ENCODE measurements at places on chromosomes 7 and 10.

GRCh38 chr7:104296266-104296665 is 32.1 kb upstream of the LHFPL3 start:
- no peak for DNase-seq

- peak; percentile 39 for DNase-seq
Observed at GRCh38 chr7:34928052-34928451, 109.2 kb downstream of the DPY19L1 start.

DNA sequence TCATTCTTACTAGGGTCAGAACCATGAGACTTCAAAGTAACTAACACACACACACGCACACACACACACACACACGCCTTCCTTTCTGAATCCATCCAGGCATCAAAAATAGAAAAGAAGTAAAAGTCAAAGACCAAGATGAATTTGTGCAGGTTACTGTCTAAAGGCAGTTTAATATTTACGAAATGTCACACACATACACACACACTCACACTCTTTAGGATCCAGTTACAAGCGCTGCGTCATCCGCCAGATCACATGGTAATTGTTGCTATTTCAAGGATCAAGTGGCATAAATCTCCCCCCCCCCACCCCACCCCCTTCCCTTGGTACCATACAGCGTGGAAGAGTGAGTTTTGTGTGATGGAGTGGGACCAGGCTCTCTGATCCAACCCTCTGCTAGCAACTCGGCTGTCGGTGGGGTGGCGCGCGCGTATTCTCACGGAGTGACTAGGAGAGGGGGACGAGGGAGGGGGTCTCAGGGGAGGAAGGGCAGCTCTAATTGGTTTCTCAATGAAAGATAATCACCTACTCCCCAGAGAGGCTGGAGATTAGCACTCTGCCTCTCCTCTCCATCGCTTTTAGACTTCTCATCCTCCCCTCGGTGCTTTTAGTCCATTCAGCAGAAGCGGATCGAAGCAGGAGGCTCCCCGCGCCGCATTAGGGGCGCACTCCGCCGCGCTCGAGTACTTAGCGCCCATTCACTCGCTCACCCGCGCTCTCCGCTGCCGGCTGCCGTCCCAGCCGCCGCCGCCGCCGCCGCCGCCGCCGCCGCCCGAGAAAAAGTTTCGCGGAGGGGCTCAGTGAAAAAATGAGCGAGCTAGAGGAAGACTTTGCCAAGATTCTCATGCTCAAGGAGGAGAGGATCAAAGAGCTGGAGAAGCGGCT is 83.5 kb upstream of the PRKG1 start:
- peak; percentile 87 for DNase-seq

DNA sequence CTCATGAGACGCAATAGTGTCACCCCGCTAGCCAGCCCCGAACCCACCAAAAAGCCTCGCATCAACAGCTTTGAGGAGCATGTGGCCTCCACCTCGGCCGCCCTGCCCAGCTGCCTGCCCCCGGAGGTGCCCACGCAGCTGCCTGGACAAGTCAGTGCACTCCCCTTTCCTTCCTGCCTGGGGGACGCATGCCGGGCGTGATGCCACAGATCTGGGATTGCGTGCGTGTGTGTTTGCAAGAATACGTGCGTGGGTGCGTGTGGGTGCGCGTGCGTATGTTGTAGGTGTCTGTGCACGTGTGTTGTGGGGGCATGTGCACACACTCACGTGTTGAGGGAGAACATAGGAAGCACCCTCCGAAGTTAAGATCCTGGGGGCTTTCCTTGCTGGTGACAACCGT is 23.5 kb downstream of the PFKFB3 start:
- no peak for DNase-seq

- DNase-seq: no peak
Observed at GRCh38 chr7:2105280-2105679, 127.5 kb downstream of the MAD1L1 start.

DNA sequence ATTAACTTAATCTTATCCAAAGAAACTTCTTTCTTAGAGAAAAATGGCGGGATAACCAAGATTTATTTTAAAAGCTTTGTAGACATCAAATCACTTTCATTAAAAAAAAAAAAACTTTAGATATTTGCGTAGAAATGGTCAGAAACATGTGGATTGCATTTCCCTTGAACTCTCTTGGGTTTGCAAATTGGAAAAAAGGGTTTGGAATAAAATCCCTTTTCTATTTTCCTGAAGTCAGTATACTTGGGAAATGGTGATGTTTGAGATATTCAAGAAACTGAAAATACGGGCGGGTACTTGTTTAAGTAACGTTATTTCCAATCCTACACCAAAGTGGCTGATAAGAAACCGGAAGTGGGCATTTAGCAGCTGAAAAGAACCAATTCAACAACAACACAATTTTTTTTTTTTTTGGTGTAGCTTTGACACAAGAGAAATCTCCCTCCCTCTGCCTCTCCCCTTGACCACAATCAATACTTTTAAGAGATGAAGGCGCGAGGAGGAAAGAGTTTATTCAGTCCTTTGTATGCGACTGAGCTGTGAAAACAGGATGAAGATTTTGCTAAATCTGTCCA is 13.7 kb upstream of the GFRA1 start:
- no peak for DNase-seq

DNA sequence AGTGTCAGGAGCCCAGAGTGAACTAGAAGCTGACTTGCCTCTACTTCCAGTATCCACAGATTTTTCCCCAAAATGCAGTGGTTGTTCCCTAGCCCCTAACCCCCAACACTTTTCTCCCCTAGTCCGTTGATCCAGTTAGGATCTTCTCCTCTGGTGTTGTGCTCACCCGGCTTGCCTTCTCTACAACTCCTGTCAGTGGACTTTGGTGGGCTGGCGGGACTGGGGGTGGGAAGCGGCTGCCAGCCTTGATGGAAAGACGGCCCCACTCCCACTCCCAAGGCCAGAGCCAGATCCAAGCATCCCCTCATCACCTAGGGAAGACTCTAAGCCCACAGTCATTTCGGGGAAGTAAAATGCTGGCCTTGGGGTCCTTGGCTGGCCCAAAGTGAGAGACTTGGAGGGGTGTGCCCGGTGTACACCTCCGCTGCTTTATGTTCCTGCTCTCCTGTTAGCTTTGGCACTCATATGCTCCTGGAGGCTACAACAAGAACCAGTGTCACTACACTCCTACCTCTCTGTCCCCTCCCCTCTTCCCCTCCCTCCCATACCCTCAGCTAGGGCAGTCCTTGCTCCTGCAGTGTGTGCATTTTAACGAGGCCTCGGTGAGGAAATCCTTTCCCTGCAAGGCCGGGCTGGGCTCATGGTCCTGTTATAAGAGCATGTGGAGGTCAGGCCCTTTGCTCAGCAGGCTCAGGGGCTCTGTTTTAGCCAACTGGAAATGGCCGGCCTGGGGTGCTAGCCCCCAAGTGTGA is 930 bp upstream of the HOXA10 start:
- DNase-seq: no peak

DNA sequence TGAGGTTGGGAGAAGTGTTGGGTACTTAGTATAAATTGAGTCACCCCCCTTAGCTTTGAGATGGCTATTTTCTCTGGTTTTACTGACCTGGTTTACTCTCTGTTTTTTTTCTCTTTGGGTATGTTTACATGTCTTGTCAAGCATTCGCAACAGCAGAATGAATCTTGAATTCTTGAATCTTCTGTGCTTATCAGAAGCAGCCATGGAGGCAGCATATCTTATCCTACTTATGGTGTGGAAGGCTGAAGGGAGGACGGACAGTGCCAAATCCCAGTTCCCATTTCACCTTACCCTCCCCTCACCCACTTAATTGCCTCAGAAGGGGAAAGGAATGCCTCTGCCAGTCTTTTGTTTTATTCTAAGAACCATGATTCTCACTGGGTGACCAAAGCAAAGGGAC is 3.7 kb downstream of the SND1 start:
- DNase-seq: no peak

GRCh38 chr7:77216181-77216845 is 16.7 kb upstream of the FGL2 start:
- no peak for DNase-seq

DNA sequence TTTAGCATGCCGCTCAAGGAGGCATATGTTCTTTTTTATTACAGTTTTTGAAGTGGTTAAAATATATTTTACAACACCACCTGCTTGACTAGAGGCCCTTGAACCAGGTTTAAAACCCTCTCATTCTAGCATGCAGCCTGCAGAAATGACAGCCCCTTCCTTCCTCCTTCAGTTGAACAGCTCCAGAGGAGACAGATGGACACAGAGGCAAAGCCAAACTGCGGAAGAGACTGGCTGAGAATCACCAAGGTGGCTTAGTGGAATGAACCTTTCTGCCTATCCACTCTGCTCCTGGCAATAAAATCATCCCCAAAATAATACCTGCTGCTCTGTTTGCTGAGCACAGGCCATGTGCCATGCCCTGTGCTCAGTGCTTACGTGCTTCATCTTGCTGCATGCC is 23.9 kb upstream of the PLPP4 start:
- DNase-seq: no peak

DNA sequence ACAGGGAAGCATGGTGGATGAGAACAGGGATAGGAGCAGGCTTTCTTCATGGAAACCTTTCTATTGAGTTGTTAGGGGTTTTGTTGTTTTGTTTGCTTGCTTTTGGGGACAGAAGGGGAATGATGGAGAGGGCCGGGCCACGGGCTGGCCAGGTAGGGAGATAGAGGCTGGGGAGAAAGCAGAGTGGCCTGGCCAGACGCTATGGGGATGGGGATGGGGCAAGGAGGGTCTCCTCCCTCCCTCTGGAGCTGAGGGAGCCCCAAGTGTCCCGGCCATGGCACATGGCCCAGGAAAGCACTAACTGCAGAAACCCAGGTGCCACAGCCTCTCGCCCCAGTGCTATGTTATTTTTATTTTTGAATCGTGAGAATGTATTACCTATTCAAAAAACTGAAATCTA is 10.0 kb downstream of the AOC1 start:
- no peak for DNase-seq

GRCh38 chr7:47492716-47493325 is 89.1 kb downstream of the TNS3 start:
- DNase-seq: peak; percentile 38

DNA sequence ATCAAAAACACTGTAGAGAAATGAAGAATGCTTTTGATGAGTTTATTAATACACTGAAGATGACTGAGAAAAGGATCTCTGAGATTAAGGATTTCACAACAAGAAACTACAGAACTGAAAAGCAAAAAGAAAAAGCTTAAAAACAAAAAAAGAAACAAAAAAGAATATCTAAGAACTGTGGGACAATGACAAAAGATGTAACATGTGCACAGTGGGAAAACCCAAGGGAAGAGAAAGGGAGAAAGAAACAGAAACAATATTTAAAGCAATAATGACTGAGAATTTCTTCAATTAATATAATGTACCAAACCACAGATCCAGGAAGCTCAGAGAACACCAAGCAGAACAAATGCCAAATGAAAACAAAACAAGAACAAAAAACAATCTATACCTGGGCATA is 42.2 kb downstream of the TFEC start:
- DNase-seq: no peak

GRCh38 chr10:93438613-93439253 is 43.4 kb downstream of the MYOF start:
- peak; percentile 29 for DNase-seq

- DNase-seq: peak; percentile 72
Observed at GRCh38 chr10:16521311-16522016, at the start of gene C1QL3. Gene C1QL3, minus strand, starts transcription at chr10:16521879. Its CDS starts 814 bp downstream, at chr10:16521065.

DNA sequence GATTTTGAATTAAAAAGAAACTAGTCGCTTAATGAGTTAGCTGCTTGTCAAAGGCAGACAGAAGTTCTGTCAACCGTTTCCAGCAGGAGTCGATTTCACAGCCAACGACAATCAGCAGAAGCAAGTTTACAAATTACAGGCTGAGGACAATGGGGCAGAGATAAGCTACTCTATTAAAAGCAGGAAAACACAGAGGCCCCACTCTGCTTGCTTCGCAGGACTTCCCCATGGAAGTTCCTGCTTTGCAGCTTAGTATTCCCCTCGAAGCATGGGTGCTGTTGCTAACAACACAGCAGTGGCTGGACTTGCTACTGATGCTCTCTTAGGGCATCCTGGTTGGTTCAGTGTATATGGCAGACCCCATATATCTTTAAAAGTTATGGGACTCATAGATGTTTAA is 50.8 kb upstream of the KLF6 start:
- DNase-seq: peak; percentile 14

DNA sequence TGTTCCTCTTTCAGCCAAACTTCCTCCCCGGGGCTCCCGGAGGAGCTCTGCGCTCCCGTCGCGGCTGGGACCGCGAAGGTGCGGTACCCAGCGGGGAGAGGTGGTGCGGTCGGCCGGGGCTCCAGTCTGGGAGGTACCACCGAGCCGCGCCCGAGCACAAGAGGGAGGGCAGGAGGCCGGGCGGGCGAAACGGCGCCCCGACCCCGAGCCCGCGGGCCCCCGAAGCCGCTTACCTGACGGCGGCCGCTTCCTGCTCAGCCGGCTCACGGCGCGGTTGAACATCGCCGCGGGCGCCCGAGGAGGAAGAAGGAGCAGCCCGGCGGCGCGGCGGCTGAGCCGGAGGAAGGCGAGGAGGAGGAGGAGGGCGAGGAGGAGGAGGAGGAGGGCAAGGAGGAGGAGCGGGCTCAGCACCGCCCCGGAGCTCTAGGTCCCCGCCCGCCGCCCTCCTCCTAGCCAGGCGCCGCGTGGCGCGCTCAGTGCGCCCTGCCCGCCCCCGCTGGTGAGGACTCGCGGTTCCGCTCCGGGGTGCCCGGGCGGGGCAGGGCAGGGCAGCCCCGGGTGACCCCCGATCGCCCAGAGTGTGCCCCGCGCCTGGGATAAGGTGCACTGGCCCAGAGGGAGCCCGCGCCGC is at the start of gene RGS10:
TSS of gene RGS10 (minus strand) at position 363 of the 631 bp plus-strand sequence. CDS start at position 282, 81 bp downstream.
- DNase-seq: peak; percentile 74

All from retina (tissue), 1 donor.